ENCODE measurements at places on chromosomes 7 and 10. TPM values are rescaled to one million over a fixed set of nuclear protein-coding genes. Genes with fewer than 3 reads are reported as not detected.

The GNAT3 gene
- total RNA-seq, result not detected

The ATE1 gene
- total RNA-seq, result 29.0 TPM

The CYP3A4 gene
- total RNA-seq, result not detected

GRCh38 chr10:122083478-122084025, 94.6 kb downstream of the TACC2 start:
- no peak for DNase-seq

DNA sequence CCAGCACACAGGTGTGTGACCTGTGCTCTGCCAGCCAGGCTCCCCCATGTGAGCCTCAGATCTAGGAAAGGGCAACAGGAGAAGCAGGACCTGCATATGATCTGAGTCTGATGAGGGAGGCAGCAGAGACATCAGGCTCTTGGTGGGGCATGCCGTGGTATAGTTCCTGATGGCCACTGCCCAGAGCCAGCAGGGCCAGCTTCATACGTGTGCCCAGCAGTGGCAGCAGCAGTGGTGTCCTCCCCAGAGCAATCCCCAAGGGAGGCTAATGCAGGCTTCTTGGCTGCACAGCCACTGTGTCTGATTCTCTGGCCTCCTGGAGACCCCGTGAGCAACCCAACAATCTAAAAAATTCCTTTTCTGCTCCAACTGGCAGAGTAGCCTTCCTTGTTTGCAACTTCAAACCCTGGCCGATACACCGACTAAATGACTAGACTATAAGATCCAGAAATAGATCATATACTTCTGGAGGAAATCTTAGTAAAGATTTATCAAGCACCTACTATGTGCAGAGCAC, 230.6 kb upstream of the ZMIZ1 start:
- no peak for DNase-seq

GRCh38 chr10:52479567-52479966, 165.5 kb downstream of the DKK1 start:
- no peak for DNase-seq

DNA sequence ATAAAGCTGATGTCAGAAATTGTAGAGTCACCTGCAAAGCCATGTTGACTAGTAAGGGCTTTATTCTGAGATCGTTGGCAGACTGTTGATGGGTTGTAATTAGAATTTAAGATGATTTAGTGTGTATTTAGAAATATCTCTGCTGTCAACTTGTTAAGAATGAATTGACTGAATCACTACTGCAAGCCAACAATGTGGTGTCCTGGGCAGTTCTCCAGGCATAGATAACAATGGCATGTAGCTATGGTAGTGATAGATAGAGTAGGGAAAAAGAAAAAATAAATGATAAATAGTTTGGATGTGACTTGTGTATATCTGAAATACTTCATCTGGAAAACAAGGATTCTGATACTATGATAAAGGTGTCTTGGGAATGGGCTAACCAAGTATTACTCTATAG, 640.2 kb downstream of the ARL4A start:
- DNase-seq, result peak; percentile 13

DNA sequence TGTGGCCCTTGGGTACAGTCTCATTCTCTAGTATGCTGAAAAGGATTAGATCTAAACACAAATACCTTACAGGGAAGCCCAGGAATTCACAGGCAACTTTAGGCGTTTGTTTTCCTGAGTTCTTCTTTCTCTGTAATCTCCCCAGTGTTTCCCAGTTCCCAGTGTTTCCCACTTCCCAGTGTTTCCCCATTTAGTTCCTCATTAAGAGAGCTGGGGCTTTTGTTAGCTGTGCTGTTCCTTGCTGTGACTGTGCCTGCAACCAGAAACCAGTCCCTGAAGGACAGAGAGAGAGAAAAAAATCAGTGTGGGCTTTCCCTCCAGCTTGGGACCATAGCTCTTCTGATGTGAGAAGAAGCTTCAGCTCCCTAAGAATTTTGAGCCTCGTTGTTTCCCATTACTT, 802.9 kb upstream of the COBL start:
- no peak for DNase-seq

DNA sequence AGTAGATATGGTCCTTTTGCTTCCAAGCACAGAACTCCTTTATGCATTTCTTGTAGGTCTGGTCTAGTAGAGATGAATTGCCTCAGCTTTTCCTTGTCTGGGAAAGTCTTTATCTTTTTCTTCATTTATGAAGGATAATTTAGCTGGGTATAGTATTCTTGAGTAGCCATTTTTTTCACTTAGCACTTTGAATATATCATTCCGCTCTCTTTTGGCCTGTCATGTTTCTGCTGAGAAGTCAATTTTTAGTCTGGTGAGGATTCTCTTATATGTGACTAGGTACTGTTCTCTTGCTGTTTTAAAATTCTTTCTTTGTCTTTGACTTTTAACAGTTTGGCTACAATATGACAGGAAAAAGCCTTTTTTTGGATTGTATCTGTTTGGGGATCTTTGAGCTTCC, 68.6 kb upstream of the IMMP2L start:
- no peak for DNase-seq
